ENCODE measurements at places on chromosomes 5 and 9.
A peak's percentile ranks its signal among the peaks of the same experiment; 100 is the strongest.

DNA sequence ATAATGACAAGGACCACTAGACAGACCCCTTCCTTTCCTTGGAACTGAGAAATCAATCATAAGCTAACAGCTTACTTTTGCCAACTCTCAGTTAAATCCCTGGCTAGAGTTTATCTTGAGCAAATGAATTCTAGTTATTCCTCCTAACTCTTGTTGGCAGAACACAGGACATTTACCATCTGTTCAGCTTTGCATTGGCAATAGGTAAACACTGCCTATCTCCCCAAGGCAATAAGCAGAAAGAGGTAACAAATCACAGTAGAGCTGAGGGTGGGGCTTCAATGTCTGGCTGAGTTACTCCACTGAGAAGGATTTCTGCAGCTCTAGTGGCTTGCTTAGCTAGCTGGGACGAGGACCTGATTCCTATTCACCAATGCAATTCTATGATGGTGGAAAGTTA lies 503.3 kb upstream of the GRIA1 start:
- no peak for DNase-seq

GRCh38 chr9:27212621-27213020 lies 84.3 kb downstream of the EQTN start:
- DNase-seq: no peak

DNA sequence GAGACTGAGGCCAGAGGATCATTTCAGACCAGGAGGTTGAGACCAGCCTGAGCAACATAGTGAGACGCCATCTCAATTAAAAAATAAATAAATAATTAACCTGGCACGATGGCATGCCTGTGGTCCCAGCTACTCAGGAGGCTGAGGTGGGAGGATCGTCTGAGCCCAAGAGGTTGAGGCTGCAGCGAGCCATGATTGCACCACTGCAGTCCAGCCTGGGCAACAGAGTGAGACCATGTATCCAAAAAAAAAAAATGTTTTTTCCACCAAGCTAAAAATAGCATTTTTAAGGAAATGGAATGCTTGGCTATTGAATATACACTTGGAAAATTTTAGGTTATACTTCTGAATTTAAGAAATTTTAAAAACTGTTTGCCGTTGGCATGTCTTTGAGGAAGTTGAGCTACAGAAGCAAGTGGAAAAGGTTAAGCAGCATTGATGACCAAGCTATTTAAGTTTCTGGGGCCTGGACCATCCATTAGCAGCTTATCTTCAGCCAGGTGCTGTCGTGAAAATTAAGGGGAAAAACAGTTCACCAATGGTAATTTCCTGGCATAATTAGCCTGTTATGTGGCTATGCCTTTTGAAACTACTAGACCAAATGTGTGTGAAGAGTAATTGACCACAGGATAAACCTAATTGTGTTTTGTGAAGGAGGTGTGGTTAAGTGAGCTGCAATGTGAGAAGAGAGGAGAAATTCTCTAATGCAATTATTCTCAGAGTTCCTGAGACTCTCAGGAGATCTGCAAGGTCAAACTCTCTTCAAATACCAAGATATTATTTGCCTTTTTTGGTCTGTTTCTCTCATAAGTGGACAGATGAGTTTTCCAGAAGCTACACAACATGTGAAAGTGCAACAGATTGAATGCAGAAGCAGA lies 21.0 kb downstream of the F2R start:
- DNase-seq: peak; percentile 44

- DNase-seq: no peak
Measured at GRCh38 chr9:37746448-37747270, 6.9 kb upstream of the TRMT10B start.

DNA sequence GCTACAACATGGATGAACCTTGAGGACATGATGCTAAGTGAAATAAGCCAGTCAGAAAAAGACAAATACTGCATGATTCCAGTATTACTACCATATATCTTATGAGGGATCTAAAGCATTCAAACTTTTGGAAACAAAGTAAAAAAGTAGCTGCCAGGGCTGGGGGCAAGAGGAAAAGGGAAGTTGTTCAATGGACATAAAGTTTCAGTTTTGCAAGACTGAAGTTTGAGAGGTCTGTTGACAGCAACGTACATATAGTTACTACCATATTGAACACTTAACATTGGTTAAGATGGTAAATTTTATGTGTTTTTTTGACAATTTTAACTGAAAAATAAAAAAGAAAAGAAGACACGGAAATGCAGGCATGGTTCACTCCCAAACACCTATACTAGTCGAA lies 77.6 kb downstream of the MAPKAP1 start:
- DNase-seq: no peak

- no peak for DNase-seq
Measured at GRCh38 chr5:128925973-128926372, 39.3 kb upstream of the SLC27A6 start.

DNA sequence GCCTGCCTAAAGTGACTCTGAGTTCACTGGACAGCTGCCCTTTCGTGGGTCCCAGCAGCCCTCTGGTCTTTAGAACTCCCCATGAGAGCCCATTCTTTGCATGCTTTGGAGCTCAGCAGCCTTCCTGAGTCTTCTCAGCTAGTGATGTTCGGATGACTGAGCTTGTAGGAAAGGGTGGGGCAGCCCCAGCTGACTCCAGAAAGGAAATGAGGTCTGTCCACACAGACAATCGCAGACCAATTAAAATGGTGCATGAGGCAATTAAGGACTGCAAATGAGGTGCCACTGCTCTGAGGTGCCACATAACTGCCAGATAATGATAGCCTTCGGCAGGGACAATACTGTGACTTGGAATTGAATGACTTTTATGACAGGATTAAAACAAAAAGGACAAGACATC lies 25.4 kb upstream of the TOMM5 start:
- peak; percentile 30 for DNase-seq

GRCh38 chr9:18045326-18045725 lies 428.6 kb upstream of the ADAMTSL1 start:
- no peak for DNase-seq

GRCh38 chr5:73215531-73215890 lies 42.5 kb downstream of the TMEM174 start:
- no peak for DNase-seq

DNA sequence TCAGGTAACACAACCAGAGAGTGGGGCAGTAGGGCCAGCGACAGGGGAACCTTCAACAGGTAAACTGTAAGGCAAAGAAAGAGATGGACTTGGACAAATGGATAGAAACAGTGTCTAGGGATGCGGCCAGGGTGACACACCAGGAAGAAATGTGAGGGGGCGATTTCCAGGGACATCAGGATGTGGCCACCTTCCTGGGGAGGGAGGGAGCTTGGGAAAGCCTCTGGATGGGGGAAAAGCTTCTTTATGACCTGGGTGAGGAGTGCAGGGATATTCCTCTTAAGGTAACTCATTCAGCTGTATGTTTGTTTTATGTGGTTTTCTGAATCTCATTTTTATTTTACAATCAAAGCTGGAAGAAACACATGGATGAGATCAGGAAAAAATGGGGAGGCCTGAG lies 11.9 kb upstream of the NXNL2 start:
- DNase-seq: no peak
